T-helper 17 cell (primary cell): ENCODE measurements at places on chromosomes 11 and 22.
A peak's percentile ranks its signal among the peaks of the same experiment; 100 is the strongest.

GRCh38 chr11:7604331-7604955, 68.9 kb downstream of the CYB5R2 start:
- DNase-seq = no peak

- DNase-seq = no peak
These were observed 46.2 kb downstream of the C11orf71 start for GRCh38 chr11:114354076-114354475.

DNA sequence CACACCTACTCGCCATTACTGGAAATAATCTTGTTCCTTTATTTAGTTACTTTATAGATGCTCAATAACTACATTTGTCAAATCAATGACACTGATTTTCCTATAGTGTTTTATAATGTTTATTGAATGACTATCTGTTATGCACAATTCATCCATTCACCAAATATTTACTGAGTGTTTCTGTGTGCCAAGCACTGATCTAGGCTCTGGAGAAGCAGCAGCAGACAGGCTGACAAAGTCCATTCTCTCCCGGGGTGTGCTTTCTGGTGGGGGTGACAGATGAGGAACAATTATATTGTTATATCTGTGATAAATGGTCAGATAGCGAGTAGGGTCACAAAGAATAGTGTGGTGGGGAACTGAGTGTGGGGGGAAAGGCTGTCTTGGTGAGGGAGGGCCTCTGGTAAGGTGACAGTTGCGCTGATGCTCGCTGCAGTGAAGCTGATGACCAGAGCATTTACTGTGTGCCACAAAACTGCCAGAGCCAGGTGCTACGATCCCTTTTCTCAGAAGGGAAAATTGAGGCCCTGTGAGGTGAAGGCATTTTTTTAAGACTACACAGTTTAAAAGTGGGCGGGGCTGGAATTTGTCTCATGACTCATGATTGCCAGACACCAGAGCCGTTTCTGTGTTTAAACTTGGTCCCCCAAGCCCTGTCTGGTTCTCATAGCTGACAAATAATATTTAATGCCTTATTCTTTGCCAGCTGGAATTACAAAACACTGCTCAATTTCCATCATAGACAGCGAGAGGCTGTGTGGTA, 10.2 kb downstream of the PACS1 start:
- peak; percentile 38 for DNase-seq

DNA sequence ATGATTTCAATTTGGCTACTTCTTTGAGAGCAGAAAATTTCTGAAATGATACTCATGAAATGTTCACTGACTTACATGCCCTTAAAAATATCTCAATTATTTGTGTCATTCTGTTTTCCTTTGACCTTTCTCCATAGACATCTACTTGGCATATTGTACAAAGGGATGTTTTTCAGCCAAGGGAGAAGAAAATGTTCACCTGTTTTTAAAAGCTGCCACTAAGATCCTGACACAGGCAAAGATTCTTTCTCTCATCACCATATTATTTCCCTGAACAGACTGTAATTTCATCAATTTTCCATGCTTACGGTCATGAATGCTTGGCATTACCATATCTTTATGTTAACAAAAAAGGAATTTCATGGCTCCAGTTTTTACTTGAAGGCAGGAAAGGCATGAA, 67.4 kb upstream of the DBX1 start:
- no peak for DNase-seq

- no peak for DNase-seq
These were observed 9.4 kb downstream of the KIAA0930 start for GRCh38 chr22:45231293-45231692.

GRCh38 chr22:28316014-28316413, 363.6 kb downstream of the TTC28 start:
- DNase-seq = no peak

- no peak for DNase-seq
These were observed 140.0 kb downstream of the AASDHPPT start for GRCh38 chr11:106217456-106217855.
